ENCODE measurements at places on chromosomes 6 and 20.

GRCh38 chr6:152734630-152735029, 16.0 kb upstream of the VIP start:
- H3K4me1 ChIP-seq, result no peaks in the 10 kb centered on the region
- H3K4me3 ChIP-seq, result no peak overlapping the region

GRCh38 chr6:45272626-45273025, 55.5 kb upstream of the RUNX2 start:
- no peak for DNase-seq
- H3K27me3 ChIP-seq, result no peaks in the 10 kb centered on the region
- H3K4me1 ChIP-seq, result peaks cover under 1% of the 10 kb centered on the region
- no peak overlapping the region for H3K27ac ChIP-seq

DNA sequence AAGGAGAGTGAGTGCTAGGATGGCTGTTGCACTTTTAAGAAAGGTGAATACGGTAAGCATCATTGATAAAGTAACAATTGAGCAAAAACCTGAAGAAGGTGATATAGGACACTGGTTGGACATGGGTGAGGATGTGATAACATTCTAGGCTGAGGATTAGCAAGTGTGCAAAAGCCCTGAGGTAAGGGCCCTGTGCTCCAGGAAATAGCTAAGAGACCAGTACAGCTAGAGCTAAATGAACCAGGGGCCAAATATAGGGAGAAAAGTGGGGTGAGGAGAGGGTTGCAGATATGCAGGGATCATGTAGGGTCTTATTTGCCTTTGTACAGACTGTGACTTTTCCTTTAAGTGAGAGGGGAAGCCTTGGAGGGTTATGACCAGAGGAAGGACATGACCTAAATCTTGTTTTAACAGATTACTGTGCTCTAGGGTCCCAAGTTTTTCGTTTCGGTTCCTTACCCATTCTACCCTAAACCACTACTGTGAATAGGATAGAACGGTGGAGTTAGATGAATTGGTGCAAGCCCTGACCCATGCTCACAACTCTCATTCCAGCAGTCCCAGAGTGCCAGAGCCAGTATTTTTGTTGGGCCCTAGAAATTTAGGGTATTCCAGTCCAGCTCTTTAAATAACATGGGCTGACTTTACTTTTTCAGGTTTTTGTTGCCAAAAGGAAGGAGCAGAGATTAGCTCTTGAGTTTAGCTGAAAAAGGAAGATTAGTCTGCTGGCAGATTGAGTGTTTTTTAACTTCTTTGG, 10.7 kb downstream of the MAPK14 start:
- peaks cover 6% of the 10 kb centered on the region for H3K36me3 ChIP-seq
- no peaks in the 10 kb centered on the region for H3K27me3 ChIP-seq
- H3K4me3 ChIP-seq, result peak overlapping the region; percentile 24
- H3K4me1 ChIP-seq, result peaks cover 36% of the 10 kb centered on the region
- peak overlapping the region; percentile 64 for H3K27ac ChIP-seq
- DNase-seq, result no peak

DNA sequence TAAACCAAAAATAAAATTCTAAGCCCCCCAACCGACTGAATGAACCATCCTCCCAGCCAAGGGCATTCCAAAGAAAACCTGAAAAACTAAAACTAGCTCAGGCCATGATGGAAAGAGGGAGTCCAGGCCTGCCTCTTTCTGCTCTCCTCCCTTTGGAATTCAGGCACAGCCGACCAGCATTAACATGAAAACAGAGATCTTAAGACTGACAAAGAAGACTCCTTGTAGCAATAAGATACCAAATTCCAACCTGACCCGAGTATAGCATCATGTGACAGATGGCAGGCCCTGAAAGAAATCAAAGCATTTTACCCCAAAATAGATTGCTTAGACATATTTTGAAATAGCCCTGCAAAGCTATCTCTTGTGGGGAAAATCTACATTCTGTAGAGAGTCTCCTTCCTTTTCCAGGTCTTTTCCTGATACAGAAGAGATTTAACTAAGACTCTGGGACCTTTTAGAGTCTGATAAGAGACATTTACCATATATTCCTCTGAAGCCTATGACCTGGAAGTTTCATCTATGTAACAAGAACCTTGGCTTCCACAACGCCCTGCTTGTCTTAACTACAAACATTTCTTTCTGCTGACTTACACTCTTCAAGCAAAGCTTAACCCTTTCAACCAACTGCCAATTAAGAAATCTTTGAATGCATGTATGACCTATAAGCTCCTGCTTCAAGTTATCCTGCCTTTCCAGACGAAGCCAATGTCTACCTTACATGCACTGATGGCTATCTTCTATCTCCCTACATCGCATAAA, 22.2 kb upstream of the TXLNB start:
- H3K27me3 ChIP-seq, result no peaks in the 10 kb centered on the region
- peak overlapping the region; percentile 9 for H3K27ac ChIP-seq
- no peak overlapping the region for H3K4me3 ChIP-seq

- H3K4me1 ChIP-seq, result peaks cover 38% of the 10 kb centered on the region
- H3K27me3 ChIP-seq, result no peaks in the 10 kb centered on the region
- no peak overlapping the region for H3K4me3 ChIP-seq
- DNase-seq, result no peak
- no peaks in the 10 kb centered on the region for H3K36me3 ChIP-seq
Measured at GRCh38 chr6:52393780-52394179, 26.4 kb upstream of the EFHC1 start.

GRCh38 chr6:129491436-129491835, 218.5 kb downstream of the ARHGAP18 start:
- DNase-seq, result no peak
- peak overlapping the region; percentile 98 for H3K27ac ChIP-seq
- H3K27me3 ChIP-seq, result no peaks in the 10 kb centered on the region
- peaks cover 11% of the 10 kb centered on the region for H3K4me1 ChIP-seq
- no peak overlapping the region for H3K4me3 ChIP-seq
- no peaks in the 10 kb centered on the region for H3K36me3 ChIP-seq

Data from memory B cell (primary cell).